BJ (cell line): ENCODE measurements at places on chromosomes 16 and 17.
A peak's percentile ranks its signal among the peaks of the same experiment; 100 is the strongest.

DNA sequence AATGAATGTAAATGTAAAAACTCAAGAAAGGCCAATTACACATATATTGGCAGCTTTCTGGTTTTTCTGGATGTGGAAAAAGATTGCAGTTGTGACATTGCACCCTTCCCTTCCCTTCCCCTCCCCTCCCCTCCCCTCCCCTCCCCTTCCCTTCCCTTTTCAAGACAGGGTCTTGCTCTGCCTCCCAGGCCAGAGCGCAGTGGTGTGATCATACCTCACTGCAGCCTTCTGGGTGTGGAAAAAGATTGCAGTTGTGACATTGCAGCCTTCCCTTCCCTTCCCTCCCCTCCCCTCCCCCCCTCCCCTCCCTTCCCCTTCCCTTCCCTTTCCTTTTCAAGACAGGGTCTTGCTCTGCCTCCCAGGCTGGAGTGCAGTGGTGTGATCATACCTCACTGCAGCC, 41.7 kb downstream of the PIK3R5 start:
- no peak for DNase-seq

- DNase-seq: no peak
These were observed 17.2 kb downstream of the USP31 start for GRCh38 chr16:23131931-23132621.

DNA sequence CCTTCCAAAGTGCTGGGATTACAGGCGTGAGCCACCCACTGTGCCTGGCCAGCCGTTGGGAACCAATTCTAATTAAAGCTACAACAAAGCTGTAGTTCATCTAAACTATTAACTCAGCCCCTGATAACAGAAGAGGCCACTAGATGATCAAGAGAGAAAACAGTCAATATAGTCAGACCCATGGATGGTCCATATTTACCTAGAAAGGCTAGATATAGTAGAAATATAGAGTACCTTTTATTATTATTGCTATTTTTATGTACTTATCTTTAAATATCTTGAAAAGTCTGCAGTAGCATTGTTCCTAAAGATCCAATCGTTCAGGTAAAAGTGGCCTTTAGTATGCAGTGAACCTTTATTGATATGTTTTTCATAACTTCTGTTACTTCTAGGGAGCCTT, 43.2 kb downstream of the RNF213 start:
- no peak for DNase-seq

DNA sequence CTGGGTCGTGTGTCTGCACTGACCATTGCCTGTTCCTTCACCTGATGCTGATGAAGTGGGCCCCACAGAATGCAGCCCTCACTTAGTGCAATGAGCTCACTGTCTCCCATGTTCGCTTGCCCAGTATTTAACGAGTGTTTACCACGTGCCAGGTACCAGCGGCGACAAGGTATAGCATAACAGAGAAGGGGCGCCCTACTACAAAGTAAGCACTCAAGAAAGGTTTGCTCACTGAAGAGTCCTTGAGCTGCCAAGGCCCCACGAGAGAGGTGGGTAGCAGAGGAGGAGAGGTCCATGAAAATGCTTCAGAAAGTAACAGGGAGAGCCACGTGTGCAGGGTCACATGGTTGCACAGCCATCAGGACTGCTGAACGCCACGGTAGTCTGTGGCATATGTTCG, 230.0 kb downstream of the NTN1 start:
- no peak for DNase-seq

DNA sequence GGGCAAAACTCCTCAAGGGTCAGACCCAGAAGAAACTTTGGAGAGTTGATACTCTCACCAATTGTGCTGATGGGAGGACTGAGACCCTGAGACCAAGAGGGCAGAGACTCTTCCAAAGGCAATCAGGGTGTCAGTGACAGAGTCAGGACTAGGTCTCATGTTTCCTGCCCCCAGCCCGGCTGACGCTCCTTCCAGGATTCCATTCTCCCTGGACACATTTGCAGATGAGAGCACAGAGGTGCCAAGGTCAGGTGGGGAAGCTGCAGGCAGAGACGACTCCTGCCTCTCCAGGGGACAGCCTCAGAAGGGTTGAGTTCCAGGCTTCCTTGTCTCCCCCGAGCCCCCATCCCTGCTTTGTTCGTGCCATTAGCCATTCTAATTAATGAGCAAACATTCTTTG, 174.1 kb downstream of the WSCD1 start:
- no peak for DNase-seq

DNA sequence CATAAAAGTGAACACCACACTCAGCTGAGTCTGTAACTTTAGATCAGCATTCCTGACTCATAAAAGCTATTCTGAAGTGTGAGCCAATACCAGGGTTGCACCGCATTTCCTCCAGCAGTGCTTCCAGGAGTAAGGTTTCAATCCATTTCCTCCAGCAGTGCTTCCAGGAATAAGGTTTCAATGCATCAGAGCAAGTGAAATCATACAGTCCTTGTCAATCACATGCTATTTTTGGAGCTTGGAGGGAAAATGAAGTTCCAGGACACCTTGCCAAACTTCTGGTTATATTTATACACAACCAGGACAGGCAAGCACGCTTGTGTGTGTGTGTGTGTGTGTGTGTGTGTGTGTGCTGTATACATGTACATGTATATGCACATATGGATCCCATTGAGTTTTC, 327.6 kb downstream of the GRIN2A start:
- DNase-seq: no peak

GRCh38 chr16:12612598-12613101, 191.0 kb downstream of the CPPED1 start:
- no peak for DNase-seq

DNA sequence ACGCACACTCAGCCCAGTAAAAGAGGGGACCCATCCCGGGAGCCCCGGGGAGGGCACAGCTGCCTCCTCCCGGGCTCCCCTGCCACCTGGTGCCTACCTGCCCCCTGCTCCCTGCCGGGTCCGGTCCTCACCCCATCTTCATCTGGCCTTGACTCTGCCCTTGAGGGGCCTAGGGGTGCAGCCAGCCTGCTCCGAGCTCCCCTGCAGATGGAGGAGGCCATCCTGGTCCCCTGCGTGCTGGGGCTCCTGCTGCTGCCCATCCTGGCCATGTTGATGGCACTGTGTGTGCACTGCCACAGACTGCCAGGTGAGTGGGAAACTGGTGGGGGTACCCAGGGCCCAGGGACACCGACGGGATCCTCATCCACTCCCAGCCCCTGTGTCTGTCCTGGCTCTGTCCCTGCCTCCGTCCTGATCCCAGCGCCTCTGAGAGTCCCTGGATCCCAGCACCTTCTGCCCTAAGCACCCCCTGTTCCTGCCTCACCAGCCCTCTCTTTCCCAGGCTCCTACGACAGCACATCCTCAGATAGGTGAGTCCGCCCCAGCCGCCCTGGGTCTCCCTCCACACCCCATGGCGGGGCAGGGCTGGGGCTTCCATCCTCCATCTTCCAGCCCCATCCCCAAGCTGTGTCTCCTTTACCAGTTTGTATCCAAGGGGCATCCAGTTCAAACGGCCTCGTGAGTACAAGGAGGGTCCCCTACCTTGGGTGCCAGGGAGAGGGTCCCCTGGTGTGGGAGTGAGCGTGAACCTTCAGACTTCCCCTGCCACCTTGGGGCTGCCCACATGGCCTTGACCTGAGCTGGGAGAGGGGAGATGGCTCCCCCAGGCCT, 574 bp downstream of the LAT start:
- DNase-seq: no peak

- no peak for DNase-seq
These were observed 14.8 kb downstream of the TAC4 start for GRCh38 chr17:49832840-49833599.

DNA sequence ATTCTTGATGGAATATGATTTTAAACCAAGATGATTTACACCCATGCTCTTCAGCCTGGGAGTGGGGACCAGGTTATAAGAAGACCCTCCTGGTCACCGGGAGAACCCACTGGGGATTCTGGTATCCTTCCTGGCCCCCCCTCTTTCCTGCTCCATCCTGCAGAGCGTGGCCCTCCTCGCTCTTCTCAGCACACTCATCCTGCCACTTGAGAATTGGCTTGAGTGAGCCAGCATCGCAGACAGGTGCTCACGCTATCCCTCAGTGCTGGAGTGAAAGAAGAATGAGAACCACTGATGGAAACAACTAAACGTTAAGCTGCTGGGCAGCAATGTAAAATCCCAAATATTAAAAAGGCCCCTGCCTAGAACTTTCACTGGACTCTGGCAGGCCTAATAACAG, 98.0 kb downstream of the CYTH1 start:
- no peak for DNase-seq

GRCh38 chr16:24013054-24013636, 177.4 kb downstream of the PRKCB start:
- no peak for DNase-seq

- DNase-seq: peak; percentile 25
These were observed at the start of gene BLMH for GRCh38 chr17:30291543-30292285. BLMH (minus strand) TSS chr17:30291944; CDS start chr17:30291819, 125 bp downstream.

DNA sequence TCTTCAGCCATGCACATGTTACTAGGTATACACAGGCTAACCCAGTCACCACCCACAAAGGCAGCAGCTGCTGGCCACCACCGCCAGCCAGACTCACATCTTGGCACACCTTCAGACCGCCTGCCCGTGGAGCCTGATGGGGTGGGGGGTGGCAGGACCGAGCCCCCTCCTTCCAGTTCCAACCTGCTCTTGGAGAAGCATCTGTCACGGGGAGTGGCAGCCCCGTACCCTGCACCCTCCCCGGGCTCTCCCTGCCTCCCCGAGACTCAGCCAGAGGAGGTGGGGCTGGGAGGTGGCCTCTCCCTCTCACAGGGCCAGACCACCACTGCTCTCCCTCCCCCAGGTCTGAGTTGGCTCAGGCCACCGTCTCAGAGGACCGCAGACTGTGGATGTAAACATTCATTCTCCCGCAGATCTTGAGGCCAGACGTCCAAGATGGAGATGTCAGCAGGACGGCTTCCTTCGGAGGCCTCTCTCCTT, 11.3 kb upstream of the RBFOX3 start:
- DNase-seq: no peak

GRCh38 chr16:26344976-26345375, 653.2 kb downstream of the HS3ST4 start:
- no peak for DNase-seq

DNA sequence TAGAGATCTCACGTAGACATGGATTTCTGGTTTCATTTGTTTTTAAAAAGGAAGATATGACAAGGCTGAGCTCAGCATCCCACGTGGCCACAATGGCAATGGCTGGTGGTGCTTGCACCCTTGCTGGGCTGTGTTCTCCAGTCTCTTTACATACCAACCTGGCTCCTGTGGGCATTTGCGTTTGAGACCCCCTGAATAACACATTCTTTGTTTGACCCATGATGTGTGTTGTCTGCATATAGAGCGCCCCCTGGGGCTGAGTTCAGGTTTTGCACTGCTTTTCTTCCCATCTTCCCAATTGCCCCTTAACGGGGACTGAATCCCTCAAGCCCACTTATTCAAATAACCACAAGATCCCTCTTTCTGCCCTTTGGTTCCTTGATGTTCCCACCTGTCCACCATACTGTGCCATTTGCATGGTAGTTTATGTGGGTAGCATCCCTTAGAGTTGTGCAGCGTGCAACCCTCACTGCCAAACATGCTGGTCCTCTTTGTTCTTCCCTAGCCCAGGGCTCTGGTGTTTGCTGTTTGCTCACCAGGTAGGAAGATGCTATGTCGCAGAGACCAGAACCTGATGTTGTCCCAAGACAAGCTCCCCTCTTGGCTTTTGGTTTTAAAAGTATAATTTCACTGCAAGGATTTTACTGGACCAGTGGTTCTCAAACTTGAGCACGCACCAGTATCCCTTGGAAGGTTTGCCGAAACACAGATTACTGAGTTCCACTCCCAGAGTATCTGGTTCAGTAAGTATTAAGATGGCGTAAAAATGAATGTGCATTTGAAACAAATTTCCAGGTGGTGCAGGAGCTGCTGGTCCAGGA, 38.5 kb upstream of the NKD1 start:
- DNase-seq: no peak

DNA sequence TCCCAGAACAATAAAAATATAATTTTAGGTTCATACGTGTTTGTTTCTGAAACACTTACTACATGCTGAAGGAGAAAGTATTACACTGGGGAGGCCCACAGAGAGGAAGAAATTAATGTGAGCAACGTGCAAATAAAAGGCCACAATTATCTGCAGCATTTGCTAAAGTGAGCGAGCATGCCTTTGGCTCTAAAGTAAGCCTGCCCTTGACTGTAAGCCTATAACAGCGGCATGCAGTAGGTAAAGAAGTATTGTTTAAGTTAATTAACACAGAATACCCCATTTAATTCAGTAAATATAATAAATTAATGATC, 13.2 kb upstream of the COTL1 start:
- no peak for DNase-seq
